ENCODE measurements at places on chromosomes 3 and 15. TPM values are rescaled to one million over a fixed set of nuclear protein-coding genes. Genes with fewer than 3 reads are reported as not detected.

GRCh38 chr3:62379321-62379798 lies 6.0 kb upstream of the FEZF2 start:
- DNase-seq = no peak

DNA sequence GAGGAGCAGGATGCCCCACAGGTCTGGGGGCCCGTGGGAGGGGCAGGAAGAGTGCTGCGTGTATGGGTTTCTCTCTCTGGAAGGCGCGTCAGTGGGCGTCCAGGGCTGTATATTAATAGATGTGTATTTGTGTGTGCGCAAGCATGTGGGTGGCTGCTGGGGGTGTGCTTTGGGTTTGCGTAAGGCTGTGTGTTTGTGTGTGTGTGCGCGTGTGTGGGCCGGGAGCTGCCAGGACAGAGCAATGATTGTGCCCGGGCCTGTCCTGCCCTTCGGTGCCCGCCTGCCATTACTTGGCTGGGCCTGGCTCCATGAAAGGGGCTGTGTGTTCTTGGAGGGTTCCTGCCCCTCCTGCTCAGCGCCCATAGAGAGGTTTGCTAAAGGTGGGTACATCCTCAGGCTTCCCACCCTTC lies 16.3 kb downstream of the CSPG4 start:
- no peak for DNase-seq

- DNase-seq = no peak
Measured at GRCh38 chr15:85646538-85647091, 148.1 kb downstream of the KLHL25 start.

- DNase-seq = no peak
Measured at GRCh38 chr3:123116116-123116515, 49.3 kb downstream of the PDIA5 start.

GRCh38 chr3:171028025-171028778 lies 1.7 kb upstream of the SLC2A2 start:
- peak; percentile 28 for DNase-seq

DNA sequence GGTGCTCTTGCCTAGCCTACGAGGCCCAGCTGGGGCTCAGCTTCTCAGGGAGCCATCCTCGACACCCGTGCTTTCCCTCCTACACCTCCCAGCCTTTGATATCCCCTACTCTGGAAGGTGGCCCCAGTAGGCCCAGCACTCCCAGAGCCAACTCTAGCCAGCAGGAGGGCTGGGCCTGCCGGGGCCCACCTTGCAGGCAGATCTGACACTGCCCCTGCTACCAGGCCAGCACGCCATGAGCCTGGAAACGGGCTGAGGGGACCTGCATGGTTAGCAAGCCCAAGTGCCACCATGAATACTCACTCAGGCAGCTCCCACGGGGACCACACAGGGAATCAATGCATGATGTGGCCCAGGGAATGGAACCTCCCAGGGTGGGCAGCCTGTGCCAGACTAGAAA lies 123.7 kb downstream of the SMAD6 start:
- no peak for DNase-seq

- peak; percentile 19 for DNase-seq
Measured at GRCh38 chr3:37417297-37418082, 243.1 kb upstream of the LRRFIP2 start.

DNA sequence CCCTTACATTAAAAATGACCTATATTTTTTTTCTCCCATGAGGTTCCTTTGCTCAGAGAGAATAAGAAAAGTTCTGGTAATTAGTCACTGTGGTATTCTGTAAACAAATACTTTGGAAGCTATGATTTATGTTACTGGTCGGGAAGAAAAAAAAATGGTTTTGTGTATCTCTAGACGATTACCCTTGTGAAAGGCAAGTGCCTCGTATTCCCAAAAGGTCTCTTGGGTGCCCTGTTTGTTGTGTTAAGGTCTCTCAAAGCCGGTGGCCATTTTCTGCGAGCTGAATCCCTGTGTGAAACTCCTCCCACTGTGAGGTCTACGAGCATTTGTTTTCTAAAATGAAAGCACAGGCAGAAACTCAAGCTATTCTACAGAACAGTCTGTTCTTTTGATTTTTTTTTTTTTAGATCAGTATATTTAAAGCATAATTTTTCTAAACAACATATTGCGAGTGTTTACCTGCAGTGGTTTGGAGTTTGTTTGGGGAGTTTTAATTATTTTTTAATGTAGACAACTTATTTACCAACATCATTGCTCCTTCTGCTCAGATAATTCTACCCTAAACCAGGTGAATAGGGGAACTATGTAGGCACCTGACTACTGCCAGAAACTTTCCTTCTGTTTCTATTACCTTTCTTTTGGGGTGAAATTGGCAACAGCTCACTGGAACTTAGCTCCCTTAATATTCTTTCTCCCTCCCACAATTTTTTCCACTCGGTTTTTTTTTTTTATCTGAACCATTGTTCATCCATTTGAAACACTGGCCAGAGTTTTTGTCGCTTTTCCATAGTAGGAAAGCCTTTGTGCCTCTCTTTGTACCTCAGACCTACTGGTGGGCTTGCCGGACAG lies 44.0 kb downstream of the ZBTB38 start:
- peak; percentile 49 for DNase-seq

GRCh38 chr3:136385457-136385856 lies 135.3 kb downstream of the PCCB start:
- no peak for DNase-seq

DNA sequence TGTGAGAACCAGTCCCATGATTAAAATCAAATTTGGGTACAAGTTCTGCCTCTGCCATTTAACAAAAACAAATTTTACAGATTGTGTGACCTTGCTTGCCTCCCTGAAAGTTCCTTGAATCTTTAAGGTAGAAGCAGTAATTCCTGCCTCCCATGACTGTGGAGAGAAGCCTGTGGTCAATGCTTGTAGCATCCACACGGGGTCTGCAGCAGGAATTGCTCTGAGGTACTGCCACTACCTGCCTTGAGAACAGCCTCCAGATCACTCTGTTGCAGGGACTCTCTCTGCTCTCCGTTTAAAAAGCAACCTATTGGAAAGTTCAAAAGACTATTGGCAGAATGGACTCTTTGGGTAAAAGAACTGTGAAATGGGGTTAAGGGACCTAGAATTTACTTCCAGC lies 75.9 kb downstream of the SST start:
- DNase-seq = no peak

DNA sequence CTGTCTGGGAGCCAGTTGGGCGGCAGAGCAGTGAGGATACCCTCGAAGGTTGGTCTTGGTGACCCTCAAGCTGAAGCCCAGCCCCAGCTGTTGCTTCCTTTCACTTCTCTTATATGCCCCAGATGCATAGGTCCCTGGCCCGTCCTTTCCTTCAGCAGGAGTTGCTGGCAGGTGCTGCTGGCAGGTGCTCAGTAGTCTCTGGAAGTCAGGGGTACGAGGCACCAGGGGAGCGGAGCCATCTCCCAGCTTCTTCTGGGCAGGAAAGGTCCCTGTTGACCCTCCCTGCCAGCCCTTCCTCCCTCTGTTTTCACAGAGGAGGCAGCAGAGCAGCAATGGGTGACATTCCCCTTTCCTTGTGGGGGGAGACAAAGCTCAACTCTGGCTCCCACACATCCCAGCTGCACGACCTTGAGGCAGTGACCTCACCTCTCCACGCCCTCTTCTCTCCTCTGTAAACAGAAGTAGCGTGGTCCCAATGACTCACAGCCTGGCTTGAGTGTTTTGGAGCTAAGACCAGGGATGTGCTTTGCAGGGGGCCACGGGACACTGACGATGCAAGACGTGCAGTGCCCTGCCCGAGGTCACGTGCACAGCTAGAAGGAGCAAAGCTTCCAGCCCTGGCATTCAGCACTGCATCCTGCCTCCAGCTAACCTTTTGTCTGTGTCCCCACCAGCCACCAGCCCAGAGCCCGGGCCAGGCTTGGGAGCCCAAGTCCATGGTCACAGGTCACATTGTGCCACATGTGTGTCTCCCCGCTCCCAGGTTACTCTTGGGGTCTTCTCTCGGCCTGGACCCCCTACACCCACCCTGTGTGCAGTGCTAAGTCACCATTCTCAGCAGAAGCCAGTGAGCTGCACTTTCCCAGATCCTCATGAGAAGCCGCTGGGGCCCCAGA lies 49.7 kb downstream of the SLC6A6 start:
- peak; percentile 76 for DNase-seq

DNA sequence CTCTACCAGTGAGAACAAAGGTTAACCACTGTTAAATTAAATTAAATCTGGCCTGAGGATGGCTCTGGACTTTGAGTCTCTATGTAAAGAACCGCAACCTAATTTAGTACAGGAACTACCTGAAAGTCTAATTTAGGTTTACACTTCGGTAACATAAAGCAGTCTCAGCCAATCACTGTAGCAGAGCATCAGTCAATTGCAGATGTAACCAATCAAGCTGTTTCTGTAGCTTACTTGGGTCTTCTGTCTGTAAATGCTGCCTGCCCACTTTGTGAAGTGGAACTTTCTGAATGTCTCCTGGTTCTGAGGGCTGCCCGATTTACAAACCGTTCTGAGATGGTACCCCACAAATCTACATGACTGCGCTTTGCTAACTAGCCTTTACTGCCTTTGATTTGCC lies 39.1 kb upstream of the RASGRP1 start:
- no peak for DNase-seq

DNA sequence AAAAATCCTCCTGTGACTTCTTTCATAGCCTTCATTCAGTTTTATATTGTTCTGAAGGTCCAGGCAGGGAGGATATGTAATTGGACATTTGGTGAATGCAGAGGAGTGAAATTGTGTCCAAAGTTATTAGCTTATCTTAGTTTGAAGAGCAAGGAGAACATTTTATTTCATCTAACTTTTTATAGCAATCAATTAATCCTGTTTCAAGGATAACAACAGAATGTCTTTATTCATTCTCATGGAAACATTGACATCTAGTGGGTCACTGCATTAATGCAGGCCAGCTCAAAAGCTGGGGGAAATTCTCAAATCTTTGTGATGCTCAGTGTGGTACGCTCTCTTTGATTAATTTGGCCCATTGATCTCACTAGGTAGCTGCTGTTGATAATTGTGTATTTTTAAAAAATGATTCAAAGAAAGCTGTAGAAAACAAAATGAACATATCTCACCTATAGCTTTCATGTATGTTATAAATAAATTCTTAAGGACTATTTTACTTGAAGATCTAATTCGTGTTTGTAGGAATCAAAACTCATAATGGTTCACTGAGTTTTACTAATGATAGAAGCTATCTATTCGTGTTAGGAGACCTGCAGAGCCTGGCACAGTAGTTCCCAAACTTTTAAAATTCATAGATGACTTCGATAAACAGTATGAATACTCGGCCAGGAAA lies 150.8 kb upstream of the KCNMB2 start:
- peak; percentile 1 for DNase-seq

GRCh38 chr15:27491666-27492621 lies 521.0 kb downstream of the GABRG3 start:
- DNase-seq = no peak

DNA sequence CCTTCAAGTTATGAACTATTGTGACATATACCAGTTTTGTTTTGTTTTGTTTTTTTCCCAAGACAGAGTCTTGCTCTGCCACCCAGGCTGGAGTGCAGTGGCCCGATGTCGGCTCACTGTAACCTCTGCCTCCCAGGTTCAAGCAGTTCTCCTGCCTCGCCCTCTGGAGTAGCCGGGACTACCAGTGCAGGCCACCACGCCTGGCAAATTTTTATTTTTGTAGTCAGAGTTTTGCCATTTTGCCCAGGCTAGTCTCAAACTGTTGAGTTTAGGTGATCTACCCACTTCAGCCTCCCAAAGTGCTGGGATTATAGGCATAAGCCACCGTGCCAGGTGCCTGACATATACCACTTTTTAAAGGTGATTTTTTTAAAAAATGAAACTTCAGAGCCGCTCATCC lies 74.6 kb downstream of the ARRDC4 start:
- no peak for DNase-seq

DNA sequence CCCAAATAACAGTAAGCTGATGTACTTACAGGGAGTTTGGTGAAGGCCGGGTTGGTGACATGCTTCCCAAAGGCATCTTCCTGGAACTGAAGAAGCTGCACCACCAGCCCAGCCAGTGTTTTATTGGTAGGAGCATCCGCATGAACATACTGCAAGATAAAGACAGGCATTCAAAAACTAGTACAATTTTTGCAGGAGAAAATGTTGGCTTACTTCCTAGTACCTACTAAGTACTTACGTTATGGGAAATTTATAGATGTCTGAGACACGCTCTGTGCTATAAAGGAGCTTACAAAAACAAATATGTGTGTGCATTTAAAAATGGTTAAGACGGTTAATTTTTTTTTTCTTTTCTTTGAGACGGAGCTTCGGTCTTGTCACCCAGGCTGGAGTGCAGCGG lies 8.9 kb downstream of the SMARCC1 start:
- no peak for DNase-seq

GRCh38 chr3:2423143-2423542 lies 324.5 kb downstream of the CNTN4 start:
- no peak for DNase-seq

DNA sequence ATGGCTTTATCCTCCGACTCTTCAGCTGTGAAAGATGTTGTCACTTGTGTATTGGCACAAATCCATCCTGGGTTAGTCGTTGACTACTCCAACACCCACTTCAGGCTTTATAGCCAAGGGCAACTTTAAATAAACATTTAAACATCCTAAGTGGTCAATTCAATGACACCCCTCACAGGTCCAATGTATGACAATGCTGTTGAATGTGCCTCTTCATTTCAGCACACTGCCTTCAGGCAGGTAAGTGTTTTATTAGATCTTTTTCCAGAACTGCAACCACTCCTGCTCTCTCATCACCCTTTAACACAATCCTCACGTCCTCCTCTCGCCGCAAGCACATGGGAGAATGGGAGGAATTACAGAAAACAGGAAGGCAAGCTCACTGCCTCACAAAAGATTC lies 30.3 kb downstream of the IL12A start:
- DNase-seq = no peak

DNA sequence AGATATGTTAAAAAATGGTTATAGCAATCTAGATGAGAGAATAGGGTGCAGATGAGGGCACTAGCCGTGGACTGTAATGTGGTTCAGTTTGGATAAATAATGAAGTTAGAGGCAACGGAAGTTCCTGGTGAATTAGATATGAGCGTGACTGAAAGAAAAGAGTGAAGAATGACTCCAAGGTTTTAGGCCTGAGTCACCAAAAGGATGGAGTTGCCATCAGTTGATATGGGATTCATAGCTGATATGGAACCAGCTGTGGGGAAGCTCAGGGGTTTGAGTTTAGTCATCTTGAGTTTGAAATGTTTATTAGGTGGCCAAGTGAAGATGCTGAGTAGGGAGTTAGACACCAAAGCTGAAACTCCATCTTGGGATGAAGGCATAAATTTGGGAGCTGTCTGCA lies 66.2 kb downstream of the SSR3 start:
- DNase-seq = no peak

- DNase-seq = no peak
Measured at GRCh38 chr15:47839233-47839825, 122.0 kb downstream of the SEMA6D start.

GRCh38 chr3:3053974-3054373 lies 56.2 kb downstream of the IL5RA start:
- no peak for DNase-seq

- no peak for DNase-seq
Measured at GRCh38 chr3:42264399-42265058, 1.5 kb downstream of the CCK start.

GRCh38 chr3:142433110-142433509 lies 14.7 kb downstream of the XRN1 start:
- no peak for DNase-seq

The CA12 gene
- 0.20 TPM for polyA plus RNA-seq

The ITIH4 gene
- 3.7 TPM for polyA plus RNA-seq

The CCDC80 gene
- not detected for polyA plus RNA-seq

The OXTR gene
- polyA plus RNA-seq = 0.36 TPM

The GBE1 gene
- polyA plus RNA-seq = 36.1 TPM

The CPNE9 gene
- polyA plus RNA-seq = 0.14 TPM

The TMEM108 gene
- polyA plus RNA-seq = not detected

The TRPM1 gene
- not detected for polyA plus RNA-seq

The PLCH1 gene
- 2.0 TPM for polyA plus RNA-seq

The GHRL gene
- polyA plus RNA-seq = not detected

The KNG1 gene
- polyA plus RNA-seq = 8.1 TPM

The HRG gene
- 0.09 TPM for polyA plus RNA-seq

The SECISBP2L gene
- polyA plus RNA-seq = 11.7 TPM

The CRYGS gene
- polyA plus RNA-seq = 6.7 TPM

The SUSD5 gene
- polyA plus RNA-seq = not detected

Data from HepG2 (cell line).